ENCODE measurements at places on chromosomes 16 and 17.

GRCh38 chr17:62625870-62626200 is 1.6 kb upstream of the MRC2 start:
- DNase-seq = peak; percentile 24

GRCh38 chr16:86061721-86062120 is 162.8 kb downstream of the IRF8 start:
- DNase-seq = no peak

- peak; percentile 35 for DNase-seq
Observed at GRCh38 chr16:70158261-70158939, 15.2 kb upstream of the CLEC18C start.

GRCh38 chr17:6147042-6147441 is 76.9 kb downstream of the WSCD1 start:
- no peak for DNase-seq

- no peak for DNase-seq
Observed at GRCh38 chr17:72477491-72477890, 356.7 kb downstream of the SOX9 start.

- no peak for DNase-seq
Observed at GRCh38 chr17:3009411-3009920, 53.9 kb downstream of the OR1D5 start.

- DNase-seq = peak; percentile 11
Observed at GRCh38 chr16:59975953-59976352, 1241.8 kb upstream of the GOT2 start.

GRCh38 chr16:86048882-86049585 is 150.1 kb downstream of the IRF8 start:
- no peak for DNase-seq

DNA sequence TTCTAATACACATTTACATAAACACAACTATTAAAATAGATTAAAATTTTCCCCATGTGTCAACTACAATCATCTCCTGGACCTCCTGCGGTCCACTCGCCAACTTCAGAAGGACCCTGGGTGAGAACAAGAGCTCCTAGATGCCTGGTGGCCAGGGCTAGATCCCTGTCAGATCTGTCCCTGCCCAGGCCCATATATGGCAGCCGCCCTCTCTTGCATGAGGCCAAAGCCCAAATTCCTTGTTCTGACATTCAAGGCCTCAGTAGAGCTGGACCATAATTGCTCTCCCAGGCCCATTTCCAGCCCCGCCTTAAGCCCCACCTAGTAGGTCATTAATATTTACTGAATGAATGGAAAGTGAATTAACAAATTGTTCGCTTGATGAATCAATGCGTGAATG is 237.7 kb downstream of the KATNIP start:
- DNase-seq = no peak

Measured in GM13976 (cell line).